Tibial artery (tissue), 4 donors: ENCODE measurements at places on chromosomes 3 and 15.

DNA sequence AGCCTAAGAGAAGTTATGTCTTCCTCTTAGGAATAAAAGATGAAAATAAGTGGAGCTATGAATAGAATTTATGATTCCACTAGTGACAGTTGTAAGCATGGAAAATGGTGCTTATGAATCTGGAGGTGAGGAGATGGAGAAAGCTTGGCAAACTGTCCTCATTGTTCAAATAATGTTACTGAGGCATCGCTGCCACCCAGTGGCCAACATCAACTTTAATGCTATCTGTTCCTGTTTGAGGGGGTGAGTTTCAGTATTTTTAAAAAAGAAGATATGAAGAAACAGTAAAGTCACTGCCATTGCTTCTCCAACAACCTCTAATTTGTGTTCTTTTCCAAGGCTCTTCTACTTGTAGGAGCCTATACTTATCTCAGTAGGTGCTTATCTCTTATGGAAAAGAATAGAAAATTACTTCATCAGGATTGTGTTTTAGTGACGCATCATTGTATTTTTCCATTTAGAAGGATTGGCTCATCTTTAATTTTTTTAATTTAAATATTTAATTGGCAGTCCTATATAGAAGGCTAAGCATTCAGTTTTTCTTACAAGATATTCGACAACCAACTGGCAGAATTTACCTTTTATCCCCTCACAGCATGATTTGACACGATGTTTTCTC, 260.4 kb upstream of the P2RY1 start:
- no peaks in the 10 kb centered on the region for H3K4me1 ChIP-seq
- H3K27me3 ChIP-seq: no peaks in the 10 kb centered on the region
- no peak overlapping the region for H3K27ac ChIP-seq
- H3K4me3 ChIP-seq: no peak overlapping the region

DNA sequence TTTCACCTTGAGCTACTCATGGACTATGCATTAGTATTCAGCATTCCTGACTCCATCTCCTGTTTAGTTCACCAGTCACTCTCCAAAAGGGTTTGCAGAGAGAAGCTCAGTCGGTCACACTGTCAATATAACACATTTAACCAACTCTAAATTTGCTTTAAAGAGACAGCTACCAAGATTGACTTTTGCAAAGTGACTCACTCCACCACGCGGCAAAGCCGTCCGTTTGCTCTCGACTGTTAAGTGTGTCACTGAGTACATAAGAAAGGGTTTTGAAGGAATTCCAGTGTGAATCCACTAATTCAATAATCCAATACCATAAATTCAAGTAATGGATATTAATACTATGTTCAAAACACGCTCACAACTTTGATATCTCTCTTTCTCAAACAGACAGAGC, 1006.7 kb upstream of the NR2F2 start:
- peak overlapping the region; percentile 91 for H3K27ac ChIP-seq
- no peaks in the 10 kb centered on the region for H3K4me1 ChIP-seq
- peak overlapping the region; percentile 6 for H3K4me3 ChIP-seq
- no peaks in the 10 kb centered on the region for H3K27me3 ChIP-seq
- DNase-seq: peak; percentile 40

GRCh38 chr3:130992344-130992743, 34.3 kb downstream of the ASTE1 start:
- peaks cover 51% of the 10 kb centered on the region for H3K36me3 ChIP-seq
- H3K4me1 ChIP-seq: no peaks in the 10 kb centered on the region
- H3K4me3 ChIP-seq: no peak overlapping the region
- no peak for DNase-seq

DNA sequence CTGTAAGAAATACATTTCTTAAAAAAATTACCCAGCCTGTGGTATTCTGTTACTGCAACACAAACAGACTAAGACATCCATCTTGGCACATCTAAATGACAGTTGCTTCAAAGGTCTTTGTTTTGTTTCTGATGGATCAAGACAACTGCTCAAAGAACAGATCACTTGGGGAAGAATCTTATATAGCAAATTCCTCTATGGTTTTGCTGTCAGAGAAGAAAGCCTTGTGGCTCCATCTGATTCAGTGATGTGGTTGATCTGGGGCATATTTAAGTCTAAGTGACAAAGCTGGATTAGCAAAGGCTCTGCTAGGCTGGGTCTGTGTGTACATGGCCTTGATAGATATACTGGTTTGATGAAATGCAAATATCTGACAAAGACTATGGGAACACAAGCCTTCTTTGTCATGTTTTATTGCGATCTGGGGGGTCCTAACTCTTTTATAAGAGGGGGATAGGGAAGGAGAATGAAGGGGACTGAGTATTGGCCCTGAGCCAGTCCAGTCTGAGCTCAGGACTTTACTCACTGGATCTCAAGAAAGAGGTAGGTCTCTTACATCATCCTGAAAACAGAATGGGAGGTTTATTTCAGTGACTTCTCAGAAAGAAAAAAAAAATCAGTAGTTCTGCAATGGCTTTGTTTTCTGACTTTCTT, 14.3 kb upstream of the LIMD1 start:
- peaks cover 17% of the 10 kb centered on the region for H3K4me1 ChIP-seq
- H3K4me3 ChIP-seq: no peak overlapping the region
- no peak for DNase-seq
- H3K36me3 ChIP-seq: no peaks in the 10 kb centered on the region
- no peaks in the 10 kb centered on the region for H3K27me3 ChIP-seq

DNA sequence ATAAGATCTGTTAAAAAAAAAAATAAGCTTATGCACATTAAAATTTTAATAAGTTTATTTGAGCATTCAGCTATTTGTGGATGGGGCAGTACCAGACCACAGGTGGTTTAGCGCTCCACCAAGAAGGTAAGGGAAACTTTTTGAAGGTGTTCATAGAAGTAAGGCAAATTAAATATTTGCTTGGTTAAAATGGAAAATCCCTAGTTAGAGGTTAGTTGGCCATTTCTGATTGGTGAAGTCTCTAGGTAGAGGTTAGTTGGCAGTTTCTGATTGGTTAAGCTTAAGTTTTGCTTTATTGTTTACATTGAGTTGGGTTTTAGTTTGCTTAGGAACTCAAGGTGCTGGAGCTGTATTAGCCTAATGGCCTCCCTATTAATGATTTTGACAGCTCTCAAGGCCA, 30.7 kb downstream of the SCN11A start:
- no peaks in the 10 kb centered on the region for H3K4me1 ChIP-seq
- H3K4me3 ChIP-seq: no peak overlapping the region
- DNase-seq: no peak
- H3K27me3 ChIP-seq: peaks cover 5% of the 10 kb centered on the region
- H3K36me3 ChIP-seq: no peaks in the 10 kb centered on the region
- H3K27ac ChIP-seq: no peak overlapping the region

DNA sequence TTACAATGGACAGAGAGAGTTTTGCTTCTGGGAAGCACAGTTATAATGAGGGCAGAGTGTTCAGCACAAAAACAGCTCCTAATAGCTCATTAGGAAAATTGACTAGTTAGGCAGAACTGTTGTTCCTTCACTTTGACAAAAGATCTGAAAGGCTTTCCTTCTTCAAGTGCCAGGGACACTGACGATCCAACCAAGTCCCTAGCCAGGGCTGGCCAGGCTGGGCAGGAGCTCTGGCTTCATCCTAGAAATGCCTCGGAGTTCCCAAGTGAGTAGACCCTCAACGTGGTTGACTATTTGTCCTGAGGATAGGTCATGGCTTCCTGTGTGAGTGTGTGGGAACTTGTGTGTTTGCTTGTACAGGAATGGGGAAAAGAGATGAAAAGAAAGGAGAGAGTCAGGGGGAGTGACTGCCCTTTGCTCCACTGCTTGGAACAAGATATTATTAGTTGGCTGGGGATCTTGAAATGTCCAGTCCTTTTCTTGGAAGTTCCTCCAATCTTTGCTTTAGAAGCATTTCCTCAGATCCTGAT, 617.9 kb downstream of the NTRK3 start:
- no peaks in the 10 kb centered on the region for H3K27me3 ChIP-seq
- no peaks in the 10 kb centered on the region for H3K36me3 ChIP-seq
- DNase-seq: no peak

GRCh38 chr3:141796889-141797781, 33.9 kb downstream of the GRK7 start:
- no peaks in the 10 kb centered on the region for H3K36me3 ChIP-seq
- peak; percentile 31 for DNase-seq
- no peaks in the 10 kb centered on the region for H3K4me1 ChIP-seq
- H3K4me3 ChIP-seq: peak overlapping the region; percentile 55
- H3K27me3 ChIP-seq: no peaks in the 10 kb centered on the region

GRCh38 chr15:69096626-69097025, 63.8 kb upstream of the GLCE start:
- no peak for DNase-seq
- no peak overlapping the region for H3K27ac ChIP-seq
- no peaks in the 10 kb centered on the region for H3K4me1 ChIP-seq

DNA sequence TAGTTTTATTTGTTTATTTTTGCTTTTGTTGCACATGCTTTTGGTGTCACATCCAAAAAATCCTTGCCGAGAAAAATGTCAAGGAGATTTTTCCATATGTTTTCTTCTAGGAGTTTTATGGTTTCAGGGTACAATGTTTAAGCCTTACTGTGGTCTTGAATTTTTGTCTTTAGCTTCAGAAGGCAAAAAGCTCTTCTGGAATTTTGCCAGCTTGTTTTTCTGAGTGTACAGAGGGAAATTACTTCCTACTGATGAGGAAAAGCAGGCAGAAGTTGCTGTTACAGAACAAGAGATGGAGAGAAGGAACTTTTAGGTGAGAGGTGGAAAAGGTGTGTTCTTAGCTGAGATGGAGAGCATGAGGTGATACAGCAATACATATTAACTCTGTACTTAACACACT, 59.6 kb downstream of the UBE2E2 start:
- DNase-seq: no peak
- H3K27ac ChIP-seq: no peak overlapping the region
- H3K4me3 ChIP-seq: no peak overlapping the region
- no peaks in the 10 kb centered on the region for H3K36me3 ChIP-seq
- H3K4me1 ChIP-seq: peaks cover 22% of the 10 kb centered on the region
- H3K27me3 ChIP-seq: no peaks in the 10 kb centered on the region

DNA sequence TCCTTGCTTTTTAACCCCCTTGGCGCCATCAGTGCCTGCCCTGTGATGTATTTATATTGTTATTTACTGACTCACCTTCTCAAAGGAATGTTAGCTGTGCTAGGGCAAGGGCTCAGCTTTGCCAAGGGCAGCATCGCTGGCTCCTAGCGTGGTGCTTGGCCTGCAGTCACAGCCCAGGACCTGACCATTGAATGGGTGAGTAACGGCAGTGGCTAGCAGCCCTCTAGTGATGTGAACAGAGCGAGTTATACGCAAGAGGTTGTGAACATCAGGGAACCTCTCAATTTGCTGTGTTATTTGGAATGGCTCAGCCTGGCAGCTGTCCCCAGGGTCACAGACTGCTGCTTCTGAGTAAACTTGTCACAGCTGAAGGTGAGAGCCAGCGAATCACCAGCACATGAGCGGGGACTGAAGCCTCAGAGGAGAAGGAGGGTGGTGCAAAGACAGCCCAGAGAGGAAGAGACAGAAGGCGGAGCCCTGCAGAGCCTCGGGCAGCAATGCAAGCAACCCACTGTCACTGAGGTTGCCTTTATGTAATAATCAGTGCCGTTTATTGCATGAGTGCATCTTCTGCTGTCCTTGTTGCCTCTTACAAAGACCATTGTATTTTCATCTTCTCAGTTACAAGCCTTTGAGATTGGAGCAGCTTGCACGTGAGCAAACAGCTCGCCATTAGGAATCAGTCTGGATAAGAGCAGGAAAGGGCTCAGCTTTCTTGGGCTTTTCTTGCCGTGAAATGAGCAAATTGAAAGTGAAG, 158.3 kb downstream of the SLCO3A1 start:
- peak overlapping the region; percentile 46 for H3K27ac ChIP-seq
- H3K36me3 ChIP-seq: no peaks in the 10 kb centered on the region
- no peaks in the 10 kb centered on the region for H3K27me3 ChIP-seq
- no peak for DNase-seq
- H3K4me1 ChIP-seq: peaks cover 31% of the 10 kb centered on the region
- no peak overlapping the region for H3K4me3 ChIP-seq

- no peaks in the 10 kb centered on the region for H3K27me3 ChIP-seq
- DNase-seq: peak; percentile 33
- H3K36me3 ChIP-seq: no peaks in the 10 kb centered on the region
Measured at GRCh38 chr15:47718497-47719437, 1.5 kb downstream of the SEMA6D start.

- H3K4me1 ChIP-seq: no peaks in the 10 kb centered on the region
- DNase-seq: no peak
- H3K27me3 ChIP-seq: no peaks in the 10 kb centered on the region
- peaks cover 50% of the 10 kb centered on the region for H3K36me3 ChIP-seq
- H3K4me3 ChIP-seq: no peak overlapping the region
Measured at GRCh38 chr3:194422188-194422587, 23.1 kb upstream of the GP5 start.

GRCh38 chr3:115648559-115648958, 25.2 kb downstream of the GAP43 start:
- H3K4me3 ChIP-seq: no peak overlapping the region
- H3K27ac ChIP-seq: no peak overlapping the region
- H3K4me1 ChIP-seq: no peaks in the 10 kb centered on the region
- no peaks in the 10 kb centered on the region for H3K27me3 ChIP-seq
- DNase-seq: no peak

DNA sequence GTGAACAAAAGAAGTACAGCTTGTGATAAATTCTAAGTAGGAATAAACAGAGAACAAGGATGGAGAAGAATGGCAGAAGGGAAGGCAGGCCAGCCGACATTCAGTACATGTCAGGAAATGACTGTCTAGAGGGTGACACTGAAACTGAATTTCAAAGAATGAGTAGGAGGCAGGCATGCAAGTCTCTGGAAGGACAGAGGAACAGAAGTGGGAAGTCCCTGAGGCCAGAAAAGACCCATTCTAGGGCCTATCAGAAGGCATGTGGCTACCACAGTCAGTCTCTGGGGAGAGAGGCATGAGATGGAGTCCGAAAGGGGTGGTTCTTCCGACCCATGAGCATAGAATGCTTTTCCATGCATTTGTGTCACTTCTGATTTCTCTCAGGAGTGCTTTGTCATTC, 243.5 kb upstream of the UBE2E2 start:
- H3K36me3 ChIP-seq: no peaks in the 10 kb centered on the region
- H3K27ac ChIP-seq: no peak overlapping the region
- no peaks in the 10 kb centered on the region for H3K27me3 ChIP-seq
- H3K4me1 ChIP-seq: peaks cover 9% of the 10 kb centered on the region
- H3K4me3 ChIP-seq: no peak overlapping the region
- DNase-seq: no peak

DNA sequence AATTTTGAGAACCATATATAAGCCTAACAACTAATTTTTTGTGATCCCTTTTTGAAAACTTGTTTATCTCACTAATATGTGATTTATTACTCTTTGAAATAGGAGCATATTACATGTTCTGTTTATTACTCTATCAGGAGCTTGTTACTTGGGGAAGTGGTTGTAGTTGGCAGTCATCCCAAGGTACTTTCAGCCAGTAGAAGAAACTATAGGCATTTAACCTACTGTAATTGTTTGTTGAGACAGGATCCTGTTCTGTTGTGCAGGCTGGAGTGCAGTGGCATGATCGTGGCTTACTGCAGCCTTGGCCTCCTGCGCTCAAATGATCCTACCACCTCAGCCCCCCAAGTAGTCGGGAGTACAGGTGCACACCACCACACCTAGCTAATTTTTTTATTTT, 195.6 kb downstream of the TCF12 start:
- no peaks in the 10 kb centered on the region for H3K27me3 ChIP-seq
- no peak overlapping the region for H3K27ac ChIP-seq
- DNase-seq: no peak
- H3K4me3 ChIP-seq: no peak overlapping the region

- H3K36me3 ChIP-seq: no peaks in the 10 kb centered on the region
- DNase-seq: no peak
- H3K4me3 ChIP-seq: peak overlapping the region; percentile 36
- no peak overlapping the region for H3K27ac ChIP-seq
- H3K4me1 ChIP-seq: peaks cover 35% of the 10 kb centered on the region
Measured at GRCh38 chr3:113698956-113699355, 2.5 kb upstream of the USF3 start.

- H3K27ac ChIP-seq: no peak overlapping the region
- H3K36me3 ChIP-seq: peaks cover 48% of the 10 kb centered on the region
- no peaks in the 10 kb centered on the region for H3K27me3 ChIP-seq
- DNase-seq: no peak
- H3K4me1 ChIP-seq: no peaks in the 10 kb centered on the region
Measured at GRCh38 chr3:111194048-111194447, 122.4 kb downstream of the NECTIN3 start.
